SK-N-SH (cell line): ENCODE measurements at places on chromosomes 4 and X. TPM values are rescaled to one million over a fixed set of nuclear protein-coding genes. Genes with fewer than 3 reads are reported as not detected.

DNA sequence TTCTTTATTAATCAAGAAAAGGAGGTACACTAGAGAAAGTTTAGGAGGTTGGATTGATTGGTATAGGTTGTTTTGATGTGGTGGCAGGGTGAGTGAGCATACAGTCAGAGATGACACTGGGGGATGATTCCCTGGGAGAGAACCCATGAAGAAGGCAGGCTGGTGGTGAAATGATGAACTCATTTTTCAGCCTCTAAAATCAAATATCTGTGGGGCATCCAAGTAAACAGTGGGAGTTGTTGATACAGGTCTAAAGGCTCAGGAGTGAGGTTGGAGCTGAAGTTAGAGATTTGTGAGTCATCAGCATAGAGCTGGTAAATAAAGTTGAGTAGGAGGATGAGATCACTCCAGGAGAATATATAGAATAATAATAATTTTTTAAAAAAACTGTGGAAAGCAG lies 10.0 kb upstream of the AP1S2 start:
- DNase-seq = no peak
- H3K4me1 ChIP-seq = no peaks in the 10 kb centered on the region
- H3K4me3 ChIP-seq = no peak overlapping the region
- H3K27me3 ChIP-seq = peaks cover 12% of the 10 kb centered on the region; the same call in 1 of the 2 replicates

GRCh38 chr4:9762823-9763475 lies 18.5 kb upstream of the DRD5 start:
- no peak overlapping the region for H3K4me3 ChIP-seq
- H3K27me3 ChIP-seq = no peaks in the 10 kb centered on the region
- H3K27ac ChIP-seq = no peak overlapping the region
- no peaks in the 10 kb centered on the region for H3K4me1 ChIP-seq

DNA sequence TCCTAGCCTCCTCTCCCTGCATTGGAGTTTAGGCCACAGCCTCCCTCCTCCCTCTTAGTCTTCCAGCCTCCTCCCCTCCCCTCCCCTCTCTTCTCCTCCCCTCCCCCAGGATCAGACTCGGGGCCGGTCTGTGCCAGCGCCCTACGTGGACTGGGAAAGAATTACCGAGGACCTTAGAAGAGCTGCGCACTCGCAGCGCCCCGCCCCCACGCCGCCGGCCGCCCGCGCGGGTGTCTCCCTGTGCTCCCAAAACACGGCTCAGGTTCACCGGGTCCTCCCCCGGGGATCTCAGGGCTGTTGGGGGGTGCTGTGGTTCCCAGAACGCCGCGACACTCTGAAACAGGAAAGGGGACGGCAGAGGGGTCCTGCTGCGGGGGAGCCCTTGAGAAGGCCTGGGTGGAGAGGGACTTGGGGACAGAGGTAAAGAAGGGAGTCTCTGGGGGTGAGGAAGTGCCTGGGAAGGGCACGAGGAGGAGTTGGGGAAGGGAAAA lies 122.3 kb upstream of the TBL1X start:
- DNase-seq = peak; percentile 90
- no peaks in the 10 kb centered on the region for H3K36me3 ChIP-seq
- H3K4me1 ChIP-seq = peaks cover 12% of the 10 kb centered on the region
- H3K4me3 ChIP-seq = no peak overlapping the region
- no peak overlapping the region for H3K27ac ChIP-seq

DNA sequence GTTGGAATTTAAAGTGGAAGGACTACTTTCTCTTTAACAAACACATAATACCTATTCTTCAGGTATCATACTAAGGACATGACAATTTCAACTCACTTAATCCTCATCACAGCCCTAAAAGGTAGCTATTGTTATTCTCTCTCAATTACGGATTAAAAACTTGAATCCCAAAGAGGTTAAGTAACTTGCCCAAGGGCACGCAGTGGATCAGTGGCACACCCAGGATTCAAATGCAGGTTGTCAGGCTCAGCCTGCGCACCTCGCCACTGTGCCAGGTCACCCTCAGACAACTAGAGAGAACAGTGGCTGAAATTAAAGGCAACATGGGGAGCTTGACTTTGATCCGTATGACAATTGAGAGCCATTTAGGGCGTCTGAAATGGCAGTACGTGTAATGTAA lies 67.6 kb downstream of the MFAP3L start:
- H3K36me3 ChIP-seq = no peaks in the 10 kb centered on the region
- no peak overlapping the region for H3K4me3 ChIP-seq
- no peak for DNase-seq
- no peak overlapping the region for H3K27ac ChIP-seq

DNA sequence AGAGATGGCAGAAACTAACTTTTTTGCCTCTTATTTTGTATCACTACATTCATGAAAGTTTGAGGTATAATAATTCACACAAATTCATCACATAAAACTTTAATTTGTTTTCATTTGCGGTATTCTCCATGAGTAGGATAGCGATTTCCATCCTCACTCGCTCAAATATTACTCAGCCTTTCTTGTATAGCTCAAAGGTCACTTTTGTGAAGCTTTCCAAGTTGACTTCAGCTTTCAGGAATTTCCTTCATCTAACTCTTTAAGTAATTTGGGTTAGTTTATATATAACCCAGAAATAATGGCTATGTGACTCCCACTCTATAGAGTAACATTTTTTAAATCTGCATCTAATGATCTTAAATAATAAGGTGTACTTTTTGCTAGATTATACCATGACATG lies 314.4 kb downstream of the IL1RAPL1 start:
- H3K4me3 ChIP-seq = no peak overlapping the region
- no peaks in the 10 kb centered on the region for H3K36me3 ChIP-seq
- no peak for DNase-seq
- H3K27me3 ChIP-seq = no peaks in the 10 kb centered on the region
- no peaks in the 10 kb centered on the region for H3K4me1 ChIP-seq

- H3K27ac ChIP-seq = peak overlapping the region; percentile 28; the same call in 1 of the 2 replicates
- no peak for DNase-seq
- H3K27me3 ChIP-seq = no peaks in the 10 kb centered on the region
- H3K36me3 ChIP-seq = no peaks in the 10 kb centered on the region
Observed at GRCh38 chr4:14856062-14856933, 146.0 kb upstream of the CPEB2 start.

GRCh38 chrX:21735038-21735767 lies 22.7 kb downstream of the SMPX start:
- H3K27me3 ChIP-seq = no peaks in the 10 kb centered on the region; the same call in 1 of the 2 replicates
- H3K36me3 ChIP-seq = no peaks in the 10 kb centered on the region
- no peak overlapping the region for H3K4me3 ChIP-seq
- H3K27ac ChIP-seq = no peak overlapping the region

GRCh38 chrX:153765138-153766079 lies 1.4 kb downstream of the PLXNB3 start:
- H3K27ac ChIP-seq = peak overlapping the region; percentile 63; the same call in 1 of the 2 replicates
- peak overlapping the region; percentile 49 for H3K4me3 ChIP-seq
- no peaks in the 10 kb centered on the region for H3K36me3 ChIP-seq
- peaks cover 27% of the 10 kb centered on the region; the same call in 1 of the 2 replicates for H3K4me1 ChIP-seq
- peak; percentile 82 for DNase-seq

DNA sequence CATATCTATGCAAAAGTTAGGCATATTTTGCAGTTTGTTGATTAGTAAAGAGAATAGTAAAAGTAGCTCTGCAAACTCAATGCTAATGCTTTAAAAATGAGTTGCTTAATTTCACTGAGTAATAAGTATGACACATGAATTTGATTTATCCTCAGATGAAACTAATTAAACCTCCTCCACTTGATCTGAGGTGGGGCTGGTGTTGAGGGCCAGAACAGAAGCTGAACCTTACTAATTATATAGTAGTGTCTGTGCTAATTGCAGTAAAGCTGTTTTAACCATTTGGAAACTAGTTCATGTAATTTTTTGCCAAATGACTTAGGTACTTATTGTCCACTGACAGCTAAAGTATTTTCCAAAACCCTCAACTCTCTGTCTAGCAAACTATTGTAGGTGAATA lies 7.7 kb upstream of the PGAM4 start:
- H3K4me3 ChIP-seq = no peak overlapping the region
- no peak overlapping the region for H3K27ac ChIP-seq
- H3K4me1 ChIP-seq = no peaks in the 10 kb centered on the region
- no peaks in the 10 kb centered on the region for H3K36me3 ChIP-seq
- no peak for DNase-seq
- H3K27me3 ChIP-seq = no peaks in the 10 kb centered on the region

DNA sequence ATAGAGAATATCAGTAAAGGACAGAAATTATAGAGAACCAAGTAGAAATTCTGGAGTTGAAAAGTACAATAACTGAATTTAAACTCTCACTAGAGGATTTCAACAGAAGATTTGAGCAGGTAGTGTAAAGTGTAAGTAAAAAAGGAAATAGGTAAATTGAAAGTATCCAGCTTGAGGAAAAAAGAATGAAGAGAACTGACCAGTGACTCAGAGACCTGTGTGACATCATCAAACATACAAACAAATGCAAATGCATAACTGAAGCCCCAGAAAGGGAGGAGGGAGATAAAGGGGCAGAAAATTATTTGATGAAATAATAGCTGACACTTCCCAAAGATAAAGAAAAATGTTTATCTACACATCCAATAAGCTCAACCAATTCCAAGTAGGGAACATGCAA lies 8.3 kb upstream of the SPON2 start:
- DNase-seq = no peak
- H3K4me1 ChIP-seq = no peaks in the 10 kb centered on the region
- no peaks in the 10 kb centered on the region for H3K36me3 ChIP-seq
- no peak overlapping the region for H3K4me3 ChIP-seq
- H3K27me3 ChIP-seq = no peaks in the 10 kb centered on the region

GRCh38 chr4:57051095-57051494 lies 59.1 kb downstream of the IGFBP7 start:
- no peak overlapping the region for H3K4me3 ChIP-seq
- H3K4me1 ChIP-seq = peaks cover 7% of the 10 kb centered on the region; the same call in 1 of the 2 replicates
- no peaks in the 10 kb centered on the region for H3K36me3 ChIP-seq
- no peaks in the 10 kb centered on the region for H3K27me3 ChIP-seq
- no peak overlapping the region for H3K27ac ChIP-seq
- DNase-seq = no peak

GRCh38 chr4:112172180-112172579 lies 26.9 kb downstream of the FAM241A start:
- no peaks in the 10 kb centered on the region for H3K4me1 ChIP-seq
- H3K36me3 ChIP-seq = no peaks in the 10 kb centered on the region
- no peak overlapping the region for H3K27ac ChIP-seq

- no peak overlapping the region for H3K27ac ChIP-seq
- no peaks in the 10 kb centered on the region for H3K4me1 ChIP-seq
- H3K4me3 ChIP-seq = no peak overlapping the region
- H3K36me3 ChIP-seq = no peaks in the 10 kb centered on the region
Observed at GRCh38 chrX:98548519-98548918, 1664.8 kb downstream of the RPA4 start.

GRCh38 chr4:114284629-114285028 lies 305.2 kb upstream of the ARSJ start:
- H3K4me3 ChIP-seq = no peak overlapping the region
- no peaks in the 10 kb centered on the region; the same call in 1 of the 2 replicates for H3K4me1 ChIP-seq
- H3K27me3 ChIP-seq = no peaks in the 10 kb centered on the region
- no peaks in the 10 kb centered on the region for H3K36me3 ChIP-seq

DNA sequence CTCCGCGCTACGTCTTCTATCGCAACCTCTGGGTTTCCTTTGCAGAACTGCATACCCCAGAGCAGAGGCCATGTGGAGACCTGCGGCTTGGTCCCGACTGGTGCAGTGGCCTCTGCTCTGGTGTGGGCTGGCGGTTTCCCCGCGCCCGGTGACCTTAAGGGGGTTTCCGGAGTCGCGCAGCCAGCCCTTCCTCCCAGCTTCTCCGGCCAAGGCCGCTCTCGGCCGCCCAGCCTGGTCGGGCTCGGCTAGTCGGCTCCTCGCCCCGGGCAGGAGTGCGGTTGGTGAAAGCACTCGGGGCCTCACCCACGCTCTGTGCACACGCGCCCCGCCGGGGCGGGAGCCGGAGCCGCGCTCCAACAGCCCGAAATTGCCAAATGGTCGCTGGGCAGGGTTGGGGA lies 84.9 kb downstream of the BCOR start:
- no peak for DNase-seq
- H3K4me3 ChIP-seq = no peak overlapping the region
- H3K4me1 ChIP-seq = no peaks in the 10 kb centered on the region
- H3K36me3 ChIP-seq = no peaks in the 10 kb centered on the region

DNA sequence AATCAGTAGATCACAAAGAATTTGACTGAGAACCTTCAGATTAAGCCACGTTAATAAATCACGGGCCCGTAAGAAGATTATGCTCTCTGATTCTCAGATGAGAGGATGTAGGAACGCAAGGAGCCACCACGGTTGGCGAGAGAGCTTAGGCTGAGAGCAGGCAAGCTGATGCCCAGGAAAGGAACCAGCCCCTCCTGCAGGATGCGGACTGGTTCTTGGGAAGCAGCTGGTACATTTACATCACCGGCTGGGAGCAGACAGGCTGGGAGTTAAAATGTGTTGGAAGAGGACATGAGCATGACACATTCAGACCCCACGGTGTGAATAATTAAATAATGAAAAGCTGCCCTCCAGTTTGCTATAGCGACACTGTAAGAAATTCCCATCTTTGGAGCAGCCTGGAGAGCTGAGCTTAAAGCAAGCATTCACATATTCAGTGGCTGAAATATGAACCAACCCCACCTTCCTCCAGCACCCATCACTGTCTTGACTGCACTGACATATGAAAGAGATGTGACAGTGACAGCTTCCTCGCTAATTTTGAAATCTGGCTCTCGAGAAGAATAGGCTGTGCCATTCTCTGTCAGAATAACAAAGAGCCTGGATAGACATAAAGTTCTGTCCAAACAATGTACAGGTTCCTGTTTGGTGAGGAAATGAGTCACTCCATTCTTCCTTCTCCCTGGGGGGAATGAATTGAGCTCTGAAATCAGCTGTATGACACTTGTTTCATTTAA lies 33.1 kb downstream of the LNX1 start:
- DNase-seq = no peak
- H3K27ac ChIP-seq = no peak overlapping the region; the same call in 1 of the 2 replicates
- no peaks in the 10 kb centered on the region for H3K36me3 ChIP-seq
- peaks cover 13% of the 10 kb centered on the region for H3K4me1 ChIP-seq
- H3K4me3 ChIP-seq = no peak overlapping the region
- no peaks in the 10 kb centered on the region for H3K27me3 ChIP-seq

GRCh38 chrX:47690175-47690574 lies 31.2 kb upstream of the UXT start:
- no peaks in the 10 kb centered on the region for H3K36me3 ChIP-seq
- no peaks in the 10 kb centered on the region; the same call in 1 of the 2 replicates for H3K27me3 ChIP-seq
- no peak overlapping the region for H3K27ac ChIP-seq
- no peaks in the 10 kb centered on the region for H3K4me1 ChIP-seq
- H3K4me3 ChIP-seq = no peak overlapping the region

- H3K4me3 ChIP-seq = no peak overlapping the region
- no peak overlapping the region for H3K27ac ChIP-seq
Observed at GRCh38 chr4:26369581-26369980, 48.8 kb downstream of the RBPJ start.

The FAM50A gene
- 86.0 and 97.0 TPM in 2 replicates for polyA plus RNA-seq

The ZFYVE28 gene
- 2.9 and 3.2 TPM in 2 replicates for polyA plus RNA-seq

The SYTL5 gene
- 0.74 and 0.84 TPM in 2 replicates for polyA plus RNA-seq

The PRSS12 gene
- polyA plus RNA-seq = 134 and 137 TPM in 2 replicates

The GC gene
- polyA plus RNA-seq = not detected in 2 replicates

The SYP gene
- 0.76 and 0.93 TPM in 2 replicates for polyA plus RNA-seq

The TSPAN6 gene
- 20.9 and 21.7 TPM in 2 replicates for polyA plus RNA-seq

The SPANXC gene
- polyA plus RNA-seq = 0.79 TPM in 1 of 2 replicates, not detected in the other

The HTN1 gene
- not detected in 2 replicates for polyA plus RNA-seq
